ENCODE measurements at places on chromosomes 6 and 20.

GRCh38 chr6:2970753-2971419 is 481 bp downstream of the SERPINB6 start:
- peak; percentile 82 for DNase-seq

GRCh38 chr6:168239044-168239773 is 80.4 kb downstream of the DACT2 start:
- DNase-seq: no peak

- DNase-seq: no peak
These were observed 43.2 kb downstream of the PHIP start for GRCh38 chr6:79034865-79035264.

GRCh38 chr6:36692220-36692619 is 5.4 kb upstream of the RAB44 start:
- DNase-seq: no peak

- no peak for DNase-seq
These were observed 71.3 kb upstream of the STXBP5 start for GRCh38 chr6:147132889-147133288.
